ENCODE measurements at places on chromosomes 3 and 15.

DNA sequence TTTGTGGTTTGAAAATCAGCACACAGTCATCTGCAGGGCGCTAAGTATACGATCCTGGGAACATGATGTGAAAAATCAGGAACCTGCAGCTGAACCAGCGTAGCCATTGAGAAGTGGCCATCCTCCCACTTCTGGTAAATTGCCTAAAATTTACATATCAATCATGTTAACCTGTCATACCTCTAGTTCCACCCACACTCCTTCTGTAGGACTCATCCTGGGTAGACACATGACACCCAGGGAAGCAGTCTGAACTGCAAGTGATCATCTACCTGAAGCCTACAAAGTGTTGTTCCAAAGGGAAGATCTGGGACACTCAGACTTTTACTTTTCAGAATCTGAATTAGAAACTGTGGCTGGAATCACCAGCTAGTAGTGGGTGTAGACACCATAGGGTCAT lies 5.5 kb upstream of the PSMD6 start:
- DNase-seq = no peak

DNA sequence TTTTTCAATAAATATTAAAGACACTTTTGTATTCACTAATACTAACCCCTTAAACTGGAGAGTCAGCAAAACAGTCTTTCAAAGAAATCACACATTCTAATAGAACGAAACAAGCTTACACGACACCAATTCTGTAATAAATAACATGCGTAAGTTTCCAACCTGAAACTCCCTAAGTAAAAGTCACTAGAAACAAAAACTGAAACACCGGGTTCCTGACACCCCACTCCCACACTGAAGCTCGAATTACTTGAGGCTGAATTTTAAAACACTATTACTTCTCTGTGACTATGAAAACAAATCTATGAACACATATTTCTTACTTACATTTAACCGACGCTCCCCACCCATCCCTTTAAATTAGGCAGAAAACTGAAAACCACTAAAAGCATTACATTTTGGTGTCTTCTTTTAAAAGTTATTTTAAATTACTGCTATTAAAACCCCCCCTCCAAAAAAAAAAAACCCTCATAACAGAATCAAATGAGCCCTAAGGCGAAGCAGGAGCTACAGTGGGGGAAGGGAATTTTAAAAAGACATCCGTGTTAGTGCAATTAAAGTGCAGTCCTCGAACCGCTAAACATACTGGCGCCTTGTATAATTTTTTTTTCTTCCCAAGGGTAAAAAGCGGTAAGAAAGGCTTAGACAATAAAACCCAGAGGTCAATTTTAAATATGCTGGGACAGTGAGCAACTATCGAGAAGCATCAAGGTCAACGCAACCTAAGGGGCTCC lies 878 bp downstream of the SPPL2A start:
- peak; percentile 59 for DNase-seq

DNA sequence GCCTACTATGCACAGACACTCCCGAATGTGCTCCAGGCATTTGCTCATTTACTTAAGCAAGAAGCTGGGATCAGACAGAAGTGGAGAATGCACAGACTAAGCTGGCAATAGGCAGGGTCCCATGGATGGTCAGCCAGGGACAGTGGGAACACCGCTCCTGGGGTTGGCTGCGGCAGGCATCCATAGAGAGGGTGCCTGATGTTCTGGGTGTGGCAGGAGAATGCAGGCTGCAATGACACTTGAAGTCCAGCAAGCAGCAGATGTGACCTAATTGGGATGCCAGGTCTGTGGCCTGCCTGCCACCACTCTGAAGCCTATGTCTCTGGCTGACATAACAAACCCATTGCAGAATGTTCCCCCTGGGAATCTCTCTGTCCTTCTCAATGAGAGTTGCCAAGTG lies 40.2 kb upstream of the SLC6A11 start:
- DNase-seq = no peak

- DNase-seq = no peak
Measured at GRCh38 chr3:172317481-172317880, 130.8 kb downstream of the GHSR start.

DNA sequence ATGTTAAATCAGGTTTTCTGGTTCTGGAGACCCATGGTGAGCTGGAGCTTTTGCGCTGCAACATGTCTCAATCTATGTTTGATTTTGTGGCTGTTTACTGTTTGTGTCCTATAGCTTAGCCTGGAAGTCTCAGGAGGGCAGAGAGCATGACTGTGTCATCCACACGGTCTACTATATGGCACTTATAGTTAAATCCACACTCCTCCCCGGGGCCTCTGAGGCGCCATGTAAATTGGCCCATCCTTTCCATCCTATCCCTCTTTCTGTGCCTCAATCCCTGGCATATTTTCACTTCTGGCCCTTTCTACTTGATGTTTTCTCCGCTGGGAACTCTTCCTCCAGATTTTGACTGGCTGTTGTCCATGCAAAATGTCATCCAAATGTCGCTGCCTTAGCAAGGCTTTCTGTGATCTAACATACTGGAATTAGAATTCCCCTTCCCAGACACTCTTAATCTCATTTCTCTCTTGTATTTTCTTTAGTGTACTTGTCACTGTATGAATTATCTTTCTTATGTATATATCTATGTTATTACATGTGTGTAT lies 560.8 kb upstream of the RGMA start:
- no peak for DNase-seq

DNA sequence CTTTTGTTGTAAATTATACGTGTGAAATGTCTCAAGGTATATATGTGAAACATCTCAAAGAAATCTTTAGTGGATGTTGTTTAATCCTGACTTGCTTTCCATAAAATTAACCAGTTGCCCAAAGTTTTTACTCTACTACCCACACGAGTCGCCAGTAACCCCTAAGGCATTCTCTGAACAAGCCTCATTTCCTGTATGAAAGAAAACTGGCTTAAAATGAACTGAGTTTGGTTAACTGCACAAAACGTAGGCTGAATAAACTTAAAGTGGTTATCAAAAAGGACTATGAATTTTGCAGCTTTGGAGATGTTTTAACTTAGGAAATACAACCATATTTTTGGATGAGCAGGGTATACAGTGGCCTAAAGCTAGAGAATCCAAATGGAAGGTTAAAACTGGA lies 2.7 kb upstream of the APPL1 start:
- no peak for DNase-seq

DNA sequence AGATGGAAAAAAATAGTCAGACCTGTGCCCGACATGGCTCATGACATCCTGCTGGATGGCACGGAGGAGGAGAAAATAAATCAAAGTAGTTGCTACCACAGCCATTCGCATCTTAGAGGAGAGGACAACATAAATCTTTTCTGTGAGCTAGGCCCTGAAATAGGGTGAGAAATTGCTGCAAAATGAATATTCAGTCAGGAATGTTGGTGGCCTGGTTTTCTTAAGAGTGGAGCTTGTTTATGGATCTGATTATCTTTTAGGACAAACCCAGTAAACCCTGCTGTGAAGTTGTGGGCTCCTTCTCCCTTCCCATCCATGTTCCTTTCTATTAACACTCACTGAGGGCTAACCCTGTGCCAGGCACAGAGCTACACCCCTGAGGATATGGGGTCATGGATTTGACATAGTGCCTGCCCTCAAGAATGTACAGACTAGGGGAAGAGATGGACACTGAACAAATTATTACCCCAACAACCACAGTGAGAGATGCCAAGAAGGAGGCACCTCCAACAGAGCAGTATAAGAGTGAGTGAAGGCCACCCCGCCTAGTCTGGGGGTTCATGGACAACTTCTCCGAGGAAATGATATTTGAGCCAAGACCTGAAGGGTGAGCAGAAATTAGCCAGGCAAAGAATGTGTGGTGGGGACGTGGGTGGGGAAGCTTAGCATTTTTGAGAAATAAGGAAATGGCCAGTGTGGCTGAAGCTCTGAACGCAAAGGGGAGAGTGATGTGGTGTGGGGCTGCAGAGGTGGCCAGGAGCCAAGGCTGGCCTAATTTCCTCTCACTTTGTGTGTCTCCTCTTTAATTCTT lies 68.9 kb upstream of the ARL8B start:
- DNase-seq = no peak

- DNase-seq = no peak
Measured at GRCh38 chr3:121231872-121232271, 313.9 kb downstream of the POLQ start.

GRCh38 chr3:175585898-175586297 lies 726.8 kb downstream of the NAALADL2 start:
- no peak for DNase-seq

GRCh38 chr3:4716706-4717362 lies 223.7 kb downstream of the ITPR1 start:
- DNase-seq = no peak

- no peak for DNase-seq
Measured at GRCh38 chr3:37935290-37935668, 55.3 kb upstream of the VILL start.

GRCh38 chr3:46114323-46114988 lies 87.2 kb upstream of the XCR1 start:
- DNase-seq = no peak

- DNase-seq = no peak
Measured at GRCh38 chr3:196754091-196754981, 14.7 kb downstream of the PAK2 start.

- no peak for DNase-seq
Measured at GRCh38 chr3:172383306-172383796, 64.9 kb downstream of the GHSR start.

GRCh38 chr3:54538346-54538745 lies 389.5 kb downstream of the LRTM1 start:
- no peak for DNase-seq

DNA sequence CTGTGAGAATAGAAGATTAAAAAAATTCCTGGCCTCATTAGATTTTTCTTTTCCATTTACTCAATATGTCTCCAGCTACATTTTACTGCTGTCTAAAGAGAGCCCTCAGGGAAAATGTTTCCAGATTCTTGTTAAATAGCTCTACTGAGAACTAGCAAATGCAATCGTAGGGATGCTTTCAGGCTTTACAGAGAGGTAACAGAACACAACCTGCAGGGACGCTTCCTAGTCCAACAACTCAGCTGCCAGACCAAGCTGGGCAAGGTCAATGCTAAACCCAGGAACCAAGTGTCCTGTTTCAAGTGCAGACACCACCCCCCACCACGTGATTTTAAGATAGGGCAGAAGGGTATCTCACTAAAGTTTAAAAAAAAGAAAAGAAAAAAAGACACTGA lies 25.2 kb downstream of the ARHGEF3 start:
- no peak for DNase-seq

GRCh38 chr15:98412852-98413251 lies 235.5 kb upstream of the IGF1R start:
- DNase-seq = no peak

DNA sequence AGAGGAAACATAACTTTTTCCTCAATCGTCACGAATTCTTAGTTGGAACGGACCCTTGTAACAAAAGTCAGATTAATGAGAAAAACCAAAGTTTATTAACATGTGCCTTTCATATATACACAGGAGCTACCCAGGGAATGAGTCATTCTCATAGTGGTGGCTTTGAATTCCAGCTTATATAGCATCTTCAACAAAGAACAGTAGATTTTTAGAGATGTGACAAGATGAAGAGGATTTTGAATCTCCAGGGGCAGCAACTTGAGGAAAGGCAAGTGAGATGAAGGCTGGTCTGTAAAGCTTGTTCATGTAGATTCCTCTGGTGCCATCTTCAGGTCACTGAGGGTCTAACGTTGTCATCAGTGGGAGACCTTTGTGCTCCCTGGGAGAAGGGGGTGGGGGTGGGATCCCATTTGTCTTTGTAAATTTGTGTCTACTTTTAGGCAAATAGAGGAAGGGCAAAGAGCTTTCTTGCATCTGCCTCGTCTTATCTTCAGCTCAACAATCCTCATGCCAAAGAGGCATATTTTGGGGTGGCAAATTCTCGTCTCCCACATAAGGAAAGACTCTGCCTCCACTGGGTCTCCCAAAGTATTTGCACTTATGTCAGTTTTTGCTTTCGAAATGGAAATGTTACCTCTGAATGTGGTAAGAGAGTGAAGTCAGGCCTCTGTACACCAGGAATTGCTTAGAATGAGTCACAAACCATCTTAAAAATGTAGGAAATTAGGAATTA lies 29.5 kb downstream of the CLEC3B start:
- DNase-seq = peak; percentile 34

GRCh38 chr15:64236156-64236894 lies 73.5 kb upstream of the PPIB start:
- no peak for DNase-seq

GRCh38 chr15:50166216-50166615 lies 15.8 kb upstream of the SLC27A2 start:
- no peak for DNase-seq

DNA sequence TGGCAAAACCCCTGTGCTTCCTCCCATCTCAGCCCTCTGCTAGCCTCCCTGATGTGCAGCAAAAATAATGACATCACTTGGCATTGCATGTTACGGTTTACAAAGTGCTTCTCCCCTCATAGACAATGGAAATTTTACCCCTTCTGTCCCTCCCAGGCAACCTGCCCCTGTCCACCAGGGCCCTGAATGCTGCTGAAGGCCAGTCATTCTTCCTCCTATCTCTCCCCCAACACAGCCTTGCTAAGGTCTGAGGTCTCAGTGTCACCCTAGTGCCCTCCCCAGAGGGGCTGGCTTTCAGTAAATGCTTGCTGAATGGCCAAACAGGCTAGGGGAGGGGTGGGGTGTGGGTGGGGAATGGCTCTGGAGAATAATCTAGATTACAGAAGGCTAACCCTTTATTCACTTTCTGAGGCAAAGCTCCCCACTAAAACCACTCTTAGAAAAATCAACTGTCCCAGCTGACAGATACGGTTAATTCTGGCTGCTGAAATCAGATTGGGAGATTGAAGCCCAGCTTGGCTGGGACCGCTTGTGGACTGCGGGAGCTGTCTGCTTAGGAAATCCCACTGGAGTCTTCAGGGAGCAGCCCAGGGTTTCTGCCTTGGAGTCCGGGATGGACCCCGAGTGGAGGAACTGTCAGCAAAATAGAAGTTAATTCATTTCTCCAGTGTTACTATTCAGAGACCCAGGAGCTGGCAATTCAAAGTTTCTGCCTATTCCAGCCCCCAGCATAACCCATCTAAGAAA lies 22.9 kb downstream of the ANP32A start:
- DNase-seq = peak; percentile 20

GRCh38 chr3:129657261-129658046 lies 51.0 kb upstream of the PLXND1 start:
- no peak for DNase-seq

GRCh38 chr15:58475573-58476524 lies 44.1 kb downstream of the LIPC start:
- DNase-seq = no peak

GRCh38 chr3:161409069-161409468 lies 37.8 kb upstream of the SPTSSB start:
- peak; percentile 53 for DNase-seq

GRCh38 chr3:175655351-175655750 lies 796.2 kb downstream of the NAALADL2 start:
- no peak for DNase-seq

DNA sequence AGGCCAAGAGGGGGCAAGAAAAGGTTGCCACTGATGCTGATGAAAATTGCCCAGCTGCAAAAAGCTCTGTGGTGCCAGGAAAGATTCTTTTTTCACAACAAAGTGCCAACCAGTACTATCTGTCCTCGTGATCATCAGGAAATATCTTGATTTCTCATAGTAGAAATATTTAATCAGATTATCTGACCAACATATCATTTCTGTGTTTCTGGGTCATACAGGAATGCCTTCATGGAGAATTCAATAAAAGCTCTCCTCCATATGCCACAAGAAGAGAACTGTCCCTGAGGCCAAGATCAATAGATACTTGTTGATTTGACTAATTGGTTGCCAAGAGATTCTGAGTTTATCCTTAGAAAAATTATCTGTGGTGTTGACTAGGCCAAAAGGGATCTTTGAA lies 63.5 kb downstream of the FSIP1 start:
- no peak for DNase-seq

- peak; percentile 52 for DNase-seq
Measured at GRCh38 chr3:113495035-113495434, 19.9 kb downstream of the SPICE1 start.

- DNase-seq = no peak
Measured at GRCh38 chr15:46278486-46279090, 643.8 kb downstream of the SQOR start.
